ENCODE measurements at places on chromosomes 2 and 18.

- DNase-seq: no peak
Observed at GRCh38 chr2:229463841-229464346, 192.8 kb upstream of the PID1 start.

DNA sequence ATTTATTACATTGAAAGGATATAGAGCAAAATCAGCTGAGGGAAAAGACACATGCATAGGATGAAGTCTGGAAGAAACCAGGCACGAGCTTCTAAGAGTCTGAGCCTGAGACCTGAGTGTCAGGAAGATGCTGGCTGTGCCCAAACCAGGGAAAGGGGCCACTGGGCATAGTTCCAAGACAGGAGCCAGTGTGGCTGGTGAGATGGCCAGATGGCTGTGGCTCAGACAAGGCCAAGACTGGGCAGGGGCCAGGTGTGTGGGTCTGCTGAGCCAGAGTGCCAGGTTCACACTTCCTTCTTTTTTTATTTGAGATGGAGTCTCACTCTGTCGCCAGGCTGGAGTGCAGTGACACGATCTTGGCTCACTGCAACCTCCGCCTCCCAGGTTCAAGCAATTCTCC, 95.5 kb upstream of the ATG16L1 start:
- no peak for DNase-seq

DNA sequence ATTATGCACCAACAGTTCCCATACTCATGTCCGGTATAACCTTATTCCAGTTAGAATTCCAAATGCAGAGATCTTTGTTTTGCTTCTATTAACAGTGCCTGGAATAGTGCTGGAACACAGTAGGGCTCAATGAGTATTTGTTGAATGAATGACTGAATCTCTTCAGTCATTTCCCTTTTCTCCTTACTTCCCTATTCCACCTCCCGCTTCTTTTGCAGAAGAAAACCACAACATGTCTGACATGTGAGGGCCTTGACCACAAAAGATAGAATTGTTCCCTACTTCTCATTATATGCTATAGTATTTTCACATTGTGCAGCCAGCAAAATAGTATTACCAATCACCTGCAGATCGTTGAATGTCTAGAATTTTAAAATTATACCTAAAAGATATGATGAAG, 19.5 kb upstream of the HNRNPLL start:
- no peak for DNase-seq

GRCh38 chr18:1014509-1014908, 109.8 kb downstream of the ADCYAP1 start:
- no peak for DNase-seq
